Choroid plexus epithelial cell (primary cell): ENCODE measurements at places on chromosomes 3 and 15.

GRCh38 chr3:72265256-72266015 lies 480.5 kb upstream of the PROK2 start:
- DNase-seq, result peak; percentile 58

DNA sequence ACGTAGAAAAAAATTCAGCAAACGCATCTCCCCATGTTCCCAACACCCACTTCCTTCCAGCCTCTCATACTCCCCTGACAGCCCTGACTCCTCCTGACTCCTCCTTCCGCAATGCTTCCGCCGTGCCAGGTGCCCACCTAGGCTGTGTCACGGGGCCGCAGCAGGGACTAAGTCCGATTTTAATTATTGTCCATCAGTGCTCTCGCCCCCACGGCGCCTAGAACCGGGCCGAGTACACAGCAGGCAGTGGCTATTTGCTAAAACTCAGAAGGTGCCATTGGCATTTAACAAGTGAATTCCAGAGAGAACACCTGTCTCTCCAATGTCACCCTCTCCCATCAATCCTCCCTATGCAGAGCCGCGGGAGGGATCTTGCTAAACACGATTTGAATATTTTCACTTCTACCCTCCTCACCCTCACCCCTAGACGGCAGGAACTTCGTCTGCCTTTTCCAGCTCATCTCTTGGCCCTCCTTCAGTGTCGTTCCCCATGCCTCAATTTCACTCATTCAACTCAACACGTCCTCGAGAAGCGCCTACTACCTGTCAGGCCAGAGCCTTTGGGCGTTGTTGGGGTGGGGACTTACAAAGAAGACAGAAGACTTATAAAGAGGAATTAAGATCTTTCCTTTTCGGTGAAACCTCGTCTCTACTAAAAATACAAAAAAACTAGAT lies 11.5 kb upstream of the SHF start:
- DNase-seq, result no peak

DNA sequence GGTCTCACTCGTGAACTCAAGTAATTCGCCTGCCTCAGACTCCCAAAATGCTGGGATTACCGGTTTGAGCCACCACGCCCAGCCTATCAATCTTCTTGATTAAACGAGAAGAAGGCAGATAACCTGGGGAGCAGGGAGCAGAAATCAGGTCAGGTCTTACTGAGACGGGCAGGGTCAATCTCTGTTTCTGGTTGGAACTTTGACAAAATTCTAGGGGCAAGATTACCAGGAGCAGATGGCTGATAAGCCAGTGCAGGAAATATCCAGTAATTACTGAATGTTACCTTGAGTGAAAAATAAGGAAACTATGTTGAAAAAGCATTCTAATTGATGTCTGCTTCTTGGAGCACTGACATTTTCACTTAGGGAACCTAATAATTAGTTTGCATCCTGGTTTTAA lies 24.4 kb upstream of the GOLM2 start:
- DNase-seq, result no peak

DNA sequence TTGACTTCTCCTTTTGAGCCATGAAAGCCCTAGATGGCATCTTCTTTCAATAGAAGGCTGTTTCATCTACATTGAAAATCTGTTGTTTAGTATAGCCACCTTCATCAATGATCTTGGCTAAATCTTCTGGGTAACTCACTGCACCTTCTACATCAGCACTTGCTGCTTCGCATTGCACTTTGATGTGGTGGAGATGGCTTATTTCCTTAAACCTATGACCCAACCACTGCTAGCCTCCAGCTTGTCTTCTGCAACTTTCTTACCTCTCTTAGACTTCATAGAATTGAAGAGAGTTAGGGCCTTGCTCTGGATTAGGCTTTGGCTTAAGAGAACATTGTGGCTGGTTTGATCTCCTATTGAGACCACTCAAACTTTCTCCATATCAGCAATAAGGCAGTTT lies 189.8 kb downstream of the PLCL2 start:
- DNase-seq, result no peak

GRCh38 chr15:57415602-57416001 lies 39.3 kb downstream of the CGNL1 start:
- no peak for DNase-seq
